ENCODE measurements at places on chromosomes 4 and X. TPM values are rescaled to one million over a fixed set of nuclear protein-coding genes. Genes with fewer than 3 reads are reported as not detected.

GRCh38 chr4:114310296-114310925, 288.2 kb upstream of the UGT8 start:
- no peak for DNase-seq
- no peaks in the 10 kb centered on the region for H3K4me1 ChIP-seq
- no peaks in the 10 kb centered on the region for H3K36me3 ChIP-seq

DNA sequence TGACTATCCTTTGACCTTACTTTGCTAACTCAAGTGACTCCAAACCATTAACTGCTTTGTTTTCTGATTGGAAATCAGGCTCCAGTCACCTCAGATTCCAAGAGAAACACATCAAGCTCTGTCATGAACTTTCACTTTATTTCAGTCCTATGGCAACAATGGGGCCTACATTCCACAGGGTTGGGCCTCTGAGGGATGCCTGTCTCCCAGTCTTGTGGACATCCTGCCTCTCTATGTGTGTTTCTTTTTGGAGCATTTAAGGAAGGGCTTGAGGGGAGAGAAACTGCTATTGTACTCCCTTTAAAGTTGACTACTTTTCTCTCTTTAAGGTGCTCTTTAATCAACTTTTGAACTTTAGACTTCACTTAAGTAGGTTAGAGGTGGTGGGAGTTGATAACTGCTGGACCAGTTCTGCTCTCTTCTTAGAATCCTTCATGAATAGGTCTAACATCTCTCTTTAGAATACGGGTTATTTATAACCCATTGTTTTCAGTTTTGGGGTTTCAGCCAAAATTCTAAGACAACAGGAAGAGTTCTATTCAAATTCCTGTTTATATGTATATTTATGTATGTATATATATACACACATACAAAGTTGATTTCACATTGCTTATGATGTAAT, 274.3 kb upstream of the NR3C2 start:
- no peak for DNase-seq
- H3K27ac ChIP-seq, result no peak overlapping the region
- H3K27me3 ChIP-seq, result no peaks in the 10 kb centered on the region
- no peak overlapping the region for H3K4me3 ChIP-seq

DNA sequence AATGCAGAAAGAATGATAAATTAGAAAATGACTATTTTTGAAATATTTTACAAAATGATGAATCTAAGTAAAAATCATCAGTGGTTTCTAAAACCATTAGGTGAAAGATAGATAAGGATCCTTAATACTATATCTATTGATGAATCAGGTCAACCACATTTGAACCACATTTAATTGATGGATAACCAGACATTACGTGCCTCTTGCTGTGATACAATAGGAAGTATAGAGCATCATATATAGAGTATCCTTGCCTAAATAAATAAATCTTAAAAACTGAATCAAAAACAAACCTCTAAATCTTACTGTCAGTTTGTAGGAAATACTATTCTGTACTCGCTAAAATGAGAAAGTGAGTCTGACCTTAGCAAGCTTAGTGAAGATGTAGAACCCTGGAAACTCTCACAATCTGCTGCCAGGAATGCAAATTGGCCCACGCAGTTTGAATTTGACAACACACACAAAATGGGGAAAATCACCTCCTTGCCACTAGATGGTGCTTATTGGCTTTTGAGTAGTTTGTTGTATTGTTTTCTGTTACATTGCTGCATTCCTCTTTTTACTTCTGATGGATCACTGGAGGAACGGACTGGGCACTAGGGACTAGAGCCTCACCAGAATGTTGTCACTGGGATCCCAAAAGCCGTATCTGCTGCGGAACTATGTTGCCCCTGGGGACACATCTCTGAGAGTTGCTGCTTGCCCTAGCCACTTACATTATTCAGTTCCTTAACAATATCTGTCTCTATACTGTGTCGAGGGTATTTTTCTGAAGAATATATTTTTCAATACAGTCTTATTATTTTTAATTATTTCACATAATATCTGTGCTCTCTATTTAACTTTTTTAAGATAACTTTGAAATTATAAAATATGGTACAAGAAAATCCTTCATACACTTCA, 25.4 kb upstream of the SLAIN2 start:
- no peaks in the 10 kb centered on the region for H3K36me3 ChIP-seq
- H3K4me1 ChIP-seq, result no peaks in the 10 kb centered on the region
- H3K27me3 ChIP-seq, result no peaks in the 10 kb centered on the region
- no peak overlapping the region for H3K27ac ChIP-seq
- no peak overlapping the region for H3K4me3 ChIP-seq

DNA sequence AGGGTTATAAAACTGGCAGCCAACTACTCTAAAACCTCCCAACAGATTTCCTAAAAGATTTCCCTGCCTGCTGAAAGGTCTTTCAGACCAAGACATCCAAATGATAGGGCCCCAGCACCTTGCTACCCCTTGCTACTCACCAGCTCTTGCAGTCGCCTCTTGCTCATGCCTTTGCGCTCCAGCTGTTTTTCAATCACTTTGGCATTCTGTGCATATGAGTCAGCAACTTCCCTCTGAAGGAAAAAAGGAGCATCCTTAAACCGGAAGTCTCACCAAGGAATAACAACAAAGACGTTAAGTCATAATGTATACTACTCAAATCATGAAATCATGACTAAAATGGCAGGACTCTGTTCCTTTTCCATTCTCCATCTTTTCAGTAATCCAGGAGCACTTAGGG, 24.0 kb downstream of the STEEP1 start:
- no peak overlapping the region for H3K4me3 ChIP-seq
- no peak overlapping the region for H3K27ac ChIP-seq
- DNase-seq, result no peak
- no peaks in the 10 kb centered on the region for H3K4me1 ChIP-seq

- DNase-seq, result no peak
- H3K4me3 ChIP-seq, result no peak overlapping the region
- no peak overlapping the region for H3K27ac ChIP-seq
- H3K4me1 ChIP-seq, result no peaks in the 10 kb centered on the region
- H3K27me3 ChIP-seq, result no peaks in the 10 kb centered on the region
These were observed 11.0 kb downstream of the FAT1 start for GRCh38 chr4:186712690-186713089.

GRCh38 chr4:157558016-157558415, 337.5 kb downstream of the GRIA2 start:
- H3K27me3 ChIP-seq, result no peaks in the 10 kb centered on the region
- DNase-seq, result no peak
- no peak overlapping the region for H3K4me3 ChIP-seq
- no peaks in the 10 kb centered on the region for H3K4me1 ChIP-seq
- H3K36me3 ChIP-seq, result no peaks in the 10 kb centered on the region
- H3K27ac ChIP-seq, result no peak overlapping the region

The PROM1 gene
- total RNA-seq, result 0.22 TPM

DNA sequence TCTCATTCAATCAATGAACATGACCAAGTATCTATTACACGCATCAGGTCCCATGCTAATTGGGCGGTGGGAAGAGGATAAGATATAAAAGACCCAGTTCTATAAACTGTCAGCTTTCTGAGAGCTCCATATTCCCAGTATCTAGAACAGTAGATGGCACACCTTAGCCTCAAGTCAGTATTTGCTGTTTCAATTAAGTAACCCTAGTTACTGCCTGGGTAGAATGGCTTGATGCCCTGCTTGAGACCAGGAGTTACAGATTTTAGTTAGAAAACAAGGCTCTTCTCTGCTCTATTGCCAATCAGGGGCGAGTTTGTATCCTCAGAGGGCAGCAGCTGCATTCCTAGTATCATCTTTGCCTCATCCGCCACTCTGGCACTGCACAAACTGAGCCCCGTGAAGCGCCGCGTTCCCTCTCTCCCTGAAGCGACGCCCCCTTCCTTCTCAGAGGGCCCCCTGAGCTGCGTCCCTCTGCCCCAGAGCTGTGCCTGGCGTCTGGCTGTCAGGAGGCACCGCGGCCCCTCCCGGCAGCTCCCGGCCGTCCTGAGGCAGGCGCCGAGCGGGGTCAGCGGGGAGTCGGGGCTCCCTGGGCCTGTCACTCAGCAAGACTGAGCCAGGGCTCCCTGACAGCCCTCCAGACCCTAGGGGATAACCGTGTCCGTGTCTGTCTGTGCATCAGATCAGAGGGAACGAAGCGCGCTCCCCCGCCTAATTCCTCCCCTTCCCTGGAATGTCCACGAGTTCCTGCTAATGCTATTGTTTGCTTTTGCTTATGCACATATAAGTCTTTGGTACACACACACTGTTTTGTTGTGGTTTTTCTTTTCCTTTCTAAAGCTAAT, 212.4 kb upstream of the TTC29 start:
- no peak overlapping the region for H3K4me3 ChIP-seq
- no peak for DNase-seq
- H3K27me3 ChIP-seq, result peaks cover 33% of the 10 kb centered on the region
- H3K27ac ChIP-seq, result no peak overlapping the region

The CYSLTR1 gene
- total RNA-seq, result 6.6 TPM

DNA sequence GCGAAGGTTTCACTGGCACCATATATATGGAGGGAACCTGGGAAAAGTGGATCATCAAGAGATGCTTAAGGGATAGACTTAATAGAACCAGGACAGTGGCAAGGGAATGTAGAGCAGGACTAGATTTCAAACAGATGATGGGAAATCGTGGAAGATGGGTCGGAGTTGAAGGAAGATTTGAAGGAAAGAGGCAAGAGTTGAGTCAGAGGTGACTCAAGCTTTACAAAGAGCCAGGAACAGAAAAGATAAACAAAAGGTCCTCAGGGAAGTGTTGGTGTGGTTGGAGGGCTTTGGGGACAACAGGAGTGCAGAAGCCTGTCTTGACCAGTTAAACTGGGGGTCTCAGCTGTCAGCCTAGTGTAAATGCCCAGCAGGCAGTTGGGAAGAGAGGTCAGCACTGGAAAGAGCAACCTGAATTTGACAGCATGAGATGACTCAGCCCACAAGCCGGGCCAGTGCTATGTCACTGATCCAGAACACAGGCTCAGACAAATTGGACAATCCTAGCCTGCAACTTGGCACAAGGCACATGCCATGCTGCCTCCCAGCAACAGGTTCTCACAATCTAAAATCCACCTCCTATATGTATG, 230.5 kb downstream of the IDS start:
- no peak for DNase-seq
- no peak overlapping the region for H3K4me3 ChIP-seq

- H3K27me3 ChIP-seq, result peaks cover 35% of the 10 kb centered on the region
- no peaks in the 10 kb centered on the region for H3K4me1 ChIP-seq
- peak within 1 kb of the TSS; percentile 54 for H3K27ac ChIP-seq
- H3K36me3 ChIP-seq, result no peaks in the 10 kb centered on the region
- peak; percentile 15 for DNase-seq
These were observed at the start of gene ARMCX1 for GRCh38 chrX:101550362-101550750. Gene ARMCX1 (plus strand): TSS chrX:101550547. CDS start chrX:101552931, 2,384 bp downstream.

GRCh38 chr4:7191546-7192251, 639 bp upstream of the SORCS2 start:
- DNase-seq, result no peak
- peaks cover 1% of the 10 kb centered on the region for H3K36me3 ChIP-seq
- no peaks in the 10 kb centered on the region for H3K4me1 ChIP-seq
- H3K27ac ChIP-seq, result no peak overlapping the region
- no peak overlapping the region for H3K4me3 ChIP-seq

DNA sequence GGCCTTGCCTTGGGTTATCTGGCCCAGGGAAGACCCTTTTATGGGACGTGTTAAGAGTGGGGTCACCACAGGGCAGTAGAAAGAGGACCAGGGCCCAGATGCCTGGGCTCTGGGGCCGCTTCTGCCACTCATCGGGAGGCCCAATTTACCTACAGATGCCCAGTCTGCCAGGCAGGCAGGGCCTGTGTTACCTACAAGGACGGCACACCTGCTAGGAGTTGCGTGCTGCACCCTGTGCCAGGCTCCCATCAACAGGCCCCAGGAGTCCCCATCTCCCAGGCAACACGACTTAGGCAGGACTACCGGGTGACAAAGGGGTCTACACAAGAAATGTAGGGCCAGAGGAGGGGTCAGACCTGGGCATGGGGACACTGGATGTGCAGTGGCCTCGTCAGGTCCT, 34.6 kb downstream of the WDR1 start:
- H3K4me3 ChIP-seq, result no peak overlapping the region
- H3K36me3 ChIP-seq, result peaks cover 15% of the 10 kb centered on the region
- H3K27ac ChIP-seq, result no peak overlapping the region
- H3K27me3 ChIP-seq, result no peaks in the 10 kb centered on the region
- no peaks in the 10 kb centered on the region for H3K4me1 ChIP-seq
- no peak for DNase-seq

GRCh38 chr4:8765631-8766590, 105.7 kb downstream of the HMX1 start:
- H3K4me3 ChIP-seq, result no peak overlapping the region
- no peaks in the 10 kb centered on the region for H3K36me3 ChIP-seq
- no peak overlapping the region for H3K27ac ChIP-seq
- no peak for DNase-seq

The NAP1L3 gene
- 3.6 TPM for total RNA-seq

DNA sequence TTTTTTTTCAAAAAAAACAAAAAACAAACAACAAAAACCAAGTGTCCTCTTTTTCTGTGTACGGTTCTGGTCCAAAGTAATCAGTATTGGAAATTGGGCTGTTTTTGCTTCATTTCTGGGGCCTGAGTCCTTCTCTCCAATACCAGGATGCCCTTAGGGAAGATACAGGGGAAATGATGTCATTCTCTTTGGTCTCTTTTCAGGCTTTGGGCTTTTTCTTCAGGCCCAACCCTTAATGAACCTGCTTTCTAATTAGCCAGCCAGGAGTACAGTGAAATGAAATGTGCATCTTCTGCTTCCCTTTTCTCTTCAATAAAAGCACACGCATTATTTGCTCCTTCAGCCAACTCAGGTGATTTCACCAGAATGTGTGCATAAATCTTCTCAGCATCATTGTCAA, 52.6 kb upstream of the RBPJ start:
- H3K27ac ChIP-seq, result no peak overlapping the region
- peaks cover 23% of the 10 kb centered on the region for H3K27me3 ChIP-seq
- H3K4me3 ChIP-seq, result no peak overlapping the region
- H3K36me3 ChIP-seq, result no peaks in the 10 kb centered on the region

The SPANXA1 gene
- total RNA-seq, result not detected

The SLC49A3 gene
- total RNA-seq, result 0.29 TPM

- peaks cover 10% of the 10 kb centered on the region for H3K36me3 ChIP-seq
- H3K4me1 ChIP-seq, result peaks cover 43% of the 10 kb centered on the region
- peak overlapping the region; percentile 97 for H3K27ac ChIP-seq
- DNase-seq, result peak; percentile 27
- H3K27me3 ChIP-seq, result no peaks in the 10 kb centered on the region
These were observed 680 bp downstream of the MAEA start for GRCh38 chr4:1290165-1290977.

GRCh38 chr4:153987291-153987690, 198.4 kb upstream of the SFRP2 start:
- H3K36me3 ChIP-seq, result no peaks in the 10 kb centered on the region
- H3K4me1 ChIP-seq, result no peaks in the 10 kb centered on the region
- no peak for DNase-seq
- H3K4me3 ChIP-seq, result no peak overlapping the region
- peaks cover 49% of the 10 kb centered on the region for H3K27me3 ChIP-seq

GRCh38 chr4:119946359-119946758, 120.3 kb downstream of the MAD2L1 start:
- no peak overlapping the region for H3K4me3 ChIP-seq
- no peak overlapping the region for H3K27ac ChIP-seq
- DNase-seq, result no peak
- H3K4me1 ChIP-seq, result no peaks in the 10 kb centered on the region
- H3K36me3 ChIP-seq, result no peaks in the 10 kb centered on the region
